Smooth muscle cell of the pulmonary artery (primary cell): ENCODE measurements at places on chromosomes 4 and X. TPM values are rescaled to one million over a fixed set of nuclear protein-coding genes. Genes with fewer than 3 reads are reported as not detected.

CXCL10 gene
- not detected in 2 replicates for total RNA-seq

FAM184B gene
- 0.07 and 0.10 TPM in 2 replicates for total RNA-seq

PRRG3 gene
- total RNA-seq: not detected in 2 replicates

FOXP3 gene
- total RNA-seq: 0.07 and 0.13 TPM in 2 replicates

ZFP42 gene
- total RNA-seq: 0.13 TPM in 1 of 2 replicates, not detected in the other

FAM47E gene
- 0.59 and 1.2 TPM in 2 replicates for total RNA-seq

YY2 gene
- total RNA-seq: 3.4 and 4.0 TPM in 2 replicates

F8A3 gene
- total RNA-seq: 1.5 and 1.7 TPM in 2 replicates

PAGE4 gene
- total RNA-seq: not detected in 2 replicates

UGT2B11 gene
- total RNA-seq: not detected in 2 replicates

ACSL1 gene
- total RNA-seq: 37.0 and 38.6 TPM in 2 replicates

NPY2R gene
- total RNA-seq: 0.76 and 27.4 TPM in 2 replicates

LSM6 gene
- total RNA-seq: 15.4 and 19.6 TPM in 2 replicates

SMIM10L2A gene
- total RNA-seq: 0.79 and 0.91 TPM in 2 replicates

TLR2 gene
- total RNA-seq: 0.07 and 0.66 TPM in 2 replicates

ANKRD50 gene
- total RNA-seq: 59.8 and 66.8 TPM in 2 replicates

SORCS2 gene
- total RNA-seq: 0.33 and 0.53 TPM in 2 replicates
